ENCODE measurements at places on chromosomes 3 and 15. TPM values are rescaled to one million over a fixed set of nuclear protein-coding genes. Genes with fewer than 3 reads are reported as not detected.

DNA sequence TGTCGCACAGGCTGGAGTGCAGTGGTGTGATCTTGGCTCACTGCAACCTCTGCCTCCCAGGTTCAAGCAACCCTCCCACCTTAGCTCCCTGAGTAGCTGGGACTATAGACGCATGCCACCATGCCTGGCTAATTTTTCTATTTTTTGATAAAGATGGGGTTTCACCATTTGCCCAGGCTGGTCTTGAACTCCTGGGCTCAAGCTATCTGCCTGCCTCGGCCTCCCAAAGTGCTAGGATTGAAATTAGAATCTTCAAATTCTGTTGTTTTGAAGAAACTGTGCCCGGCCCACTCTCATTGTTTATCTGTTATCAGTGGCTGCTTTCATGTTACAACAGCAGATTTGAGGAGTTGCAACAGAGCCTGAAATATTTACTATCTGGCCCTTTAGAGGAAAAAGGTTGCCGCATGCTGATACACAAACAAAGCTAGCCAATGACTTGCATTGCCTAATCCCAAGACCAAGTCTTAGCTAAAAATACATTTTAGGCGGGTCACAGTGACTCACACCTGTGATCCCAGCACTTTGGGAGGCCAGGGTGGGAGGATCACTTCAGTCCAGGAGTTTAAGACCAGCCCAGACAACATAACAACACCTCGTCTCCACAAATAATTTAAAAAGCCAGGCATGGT, 43.2 kb upstream of the PPP4R2 start:
- no peak for DNase-seq

The CLDN1 gene
- total RNA-seq: not detected

DNA sequence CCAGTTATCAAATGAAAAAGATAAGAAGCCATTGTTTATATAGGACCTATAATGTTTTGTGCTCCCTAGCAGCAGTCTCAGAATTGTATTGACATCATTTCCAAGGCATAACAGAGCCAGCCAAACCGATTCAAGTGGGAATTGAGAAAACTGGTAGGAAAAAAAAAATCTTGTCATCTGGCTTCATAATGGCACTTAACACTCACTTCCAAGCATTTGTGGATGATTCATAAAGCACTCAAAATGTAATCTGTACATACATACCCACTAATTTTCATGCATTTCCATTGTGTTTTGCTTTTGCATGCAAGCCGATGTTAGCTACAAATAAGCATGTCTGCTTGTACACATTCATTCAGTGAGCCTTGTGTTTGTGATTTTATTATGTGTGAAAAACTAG, 18.6 kb upstream of the TRPC1 start:
- DNase-seq: no peak

The A4GNT gene
- not detected for total RNA-seq

- no peak for DNase-seq
These were observed 640.6 kb upstream of the DPPA4 start for GRCh38 chr3:109977897-109978296.

The MAP1A gene
- total RNA-seq: 0.92 TPM

The IL20RB gene
- 1.2 TPM for total RNA-seq

The GPR62 gene
- total RNA-seq: not detected

GRCh38 chr15:73688455-73688854, 4.3 kb downstream of the CD276 start:
- no peak for DNase-seq

Measured in CD8-positive, alpha-beta T cell (primary cell).